ENCODE measurements at places on chromosomes 4 and X. TPM values are rescaled to one million over a fixed set of nuclear protein-coding genes. Genes with fewer than 3 reads are reported as not detected.

DNA sequence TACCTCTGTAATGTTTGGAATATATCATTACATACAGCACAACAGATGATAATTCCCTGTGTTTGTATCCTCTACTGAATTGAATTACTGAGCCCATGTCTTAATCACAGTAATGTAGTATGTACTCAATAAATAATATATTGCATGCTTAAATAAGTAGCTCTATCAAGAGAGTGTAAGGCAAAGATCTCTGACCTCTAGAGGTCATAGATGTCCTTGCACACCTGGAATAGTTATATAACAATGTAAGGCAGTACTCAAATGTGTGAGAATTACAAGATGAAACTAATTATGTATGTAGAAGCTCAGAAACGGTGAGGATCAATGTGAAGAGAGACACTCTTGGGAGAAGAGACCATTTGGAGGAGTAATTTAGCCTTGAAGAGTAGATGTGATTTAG is 14.3 kb upstream of the GCNA start:
- DNase-seq, result no peak

Gene ATOH1
- not detected for total RNA-seq

GRCh38 chr4:71260544-71260943 is 78.3 kb upstream of the SLC4A4 start:
- DNase-seq, result no peak

Gene CYTL1
- total RNA-seq, result not detected

DNA sequence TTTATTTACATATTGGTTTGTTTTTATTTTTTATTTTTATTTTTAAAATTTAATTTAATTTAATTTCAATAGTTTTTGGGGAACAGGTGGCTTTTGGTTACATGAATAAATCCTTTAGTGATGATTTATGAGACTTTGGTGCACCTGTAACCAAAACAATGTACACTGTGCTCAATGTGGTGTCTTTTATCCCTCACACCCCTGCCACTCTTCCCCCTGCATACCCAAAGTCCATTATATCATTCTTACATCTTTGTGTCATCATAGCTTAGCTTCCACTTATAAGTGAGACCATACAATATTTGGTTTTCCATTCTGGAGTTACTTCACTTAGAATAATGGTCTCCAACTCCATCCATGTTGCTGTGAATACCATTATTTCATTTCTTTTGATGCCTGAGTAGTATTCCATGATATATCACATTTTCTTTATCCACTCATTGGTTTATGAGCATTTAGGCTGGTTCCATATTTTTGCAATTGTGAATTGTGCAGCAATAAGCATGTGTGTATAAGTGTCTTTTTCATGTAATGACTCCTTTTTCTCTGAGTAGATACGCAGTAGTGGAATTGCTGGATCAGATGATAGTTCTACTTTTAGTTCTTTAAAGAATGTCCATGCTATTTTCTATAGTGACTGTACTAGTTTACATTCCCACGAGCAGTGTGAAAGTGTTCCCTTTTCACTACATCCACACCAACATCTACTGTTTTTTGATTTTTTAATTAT is 157.1 kb downstream of the CPXCR1 start:
- DNase-seq, result no peak

Gene RTL9
- not detected for total RNA-seq

- DNase-seq, result no peak
These were observed 44.7 kb downstream of the MAGEB17 start for GRCh38 chrX:16212024-16212423.

GRCh38 chr4:166594326-166594946 is 639.9 kb downstream of the SPOCK3 start:
- DNase-seq, result peak; percentile 10
